Stimulated activated CD4-positive, alpha-beta T cell treated with anti-CD3 and anti-CD28 coated beads, Interleukin-1b, Interleukin-23, amount 100 ng/mL, for 1 hour (primary cell): ENCODE measurements at places on chromosomes 4 and X.

- no peak for DNase-seq
Measured at GRCh38 chr4:154634058-154634457, 21.6 kb upstream of the FGG start.

DNA sequence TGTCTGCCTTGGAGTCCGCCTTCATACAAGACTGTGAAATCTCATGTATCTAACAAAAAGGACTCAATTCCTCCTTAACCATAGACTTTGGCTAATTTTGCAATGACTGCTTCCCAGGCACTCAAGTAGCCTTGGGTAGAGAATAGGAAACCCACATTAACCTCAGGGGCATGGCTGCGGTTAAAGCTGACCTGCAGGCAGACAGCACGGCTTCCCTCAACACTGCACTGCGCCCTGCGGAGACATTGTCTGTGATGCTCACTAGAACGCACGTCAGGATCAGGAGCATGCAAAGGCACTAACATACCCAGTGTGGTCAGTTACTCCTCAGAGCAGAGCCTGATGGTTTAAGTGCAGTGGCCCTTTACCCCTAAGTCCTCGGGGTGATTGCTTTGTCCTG, 10.3 kb upstream of the GPR143 start:
- DNase-seq = no peak

DNA sequence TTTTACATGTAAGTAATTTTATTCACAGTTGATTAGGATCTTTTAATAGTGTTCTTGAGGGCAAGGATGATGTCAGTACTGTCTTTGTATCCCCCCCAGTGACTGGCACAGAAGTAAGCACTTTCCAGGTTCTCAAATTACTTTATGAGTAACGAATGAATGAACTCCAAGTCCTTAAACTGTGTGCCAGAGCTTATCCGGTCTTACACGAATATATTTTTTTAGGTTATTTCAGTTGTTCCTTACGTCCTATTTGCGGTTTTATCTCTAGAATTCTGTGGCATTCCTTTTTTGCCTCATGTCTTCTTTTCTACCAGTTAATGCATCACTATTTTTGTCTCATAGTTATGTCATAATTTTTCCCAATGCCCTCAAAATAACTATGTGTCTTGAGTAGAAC, 106.9 kb upstream of the MID1IP1 start:
- DNase-seq = no peak

DNA sequence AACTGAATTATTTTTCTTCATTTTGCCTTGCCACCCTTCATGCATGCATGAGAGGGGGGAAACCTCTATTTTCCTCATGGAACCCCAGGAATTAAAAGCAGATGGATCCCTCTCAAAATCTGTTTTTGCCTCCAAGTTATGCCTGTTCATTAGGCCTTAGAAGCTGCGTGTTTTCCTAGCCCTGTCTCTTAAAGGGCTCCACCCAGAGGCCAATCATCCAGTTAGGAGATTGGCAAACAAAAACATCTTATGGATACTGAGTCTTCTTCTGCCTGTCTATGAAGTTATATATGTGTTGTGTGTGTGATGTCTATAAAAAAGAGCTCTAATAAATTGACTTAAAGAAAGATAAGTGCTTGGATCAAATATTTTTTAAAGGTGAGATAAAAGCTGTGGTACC, 142.9 kb downstream of the ANAPC10 start:
- DNase-seq = no peak

GRCh38 chrX:129493643-129494042, 29.6 kb downstream of the SMARCA1 start:
- no peak for DNase-seq

DNA sequence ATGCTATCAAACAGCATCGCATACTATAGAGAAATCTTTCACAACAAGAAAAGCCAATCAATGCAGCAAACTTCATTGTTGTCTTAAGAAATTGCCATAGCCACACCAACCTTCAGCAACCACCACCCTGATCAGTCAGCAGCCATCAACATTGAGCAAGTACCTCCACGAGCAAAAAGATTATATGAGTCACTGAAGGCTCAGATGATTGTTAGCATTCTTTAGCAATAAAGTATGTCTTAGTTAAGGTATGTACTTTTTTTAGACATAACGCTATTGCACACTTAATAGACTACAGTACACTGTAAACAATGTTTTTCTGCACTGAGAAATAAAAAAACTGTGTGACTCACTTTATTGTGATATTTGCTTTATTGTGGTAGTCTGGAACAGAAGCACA, 37.8 kb upstream of the FUNDC1 start:
- DNase-seq = no peak

DNA sequence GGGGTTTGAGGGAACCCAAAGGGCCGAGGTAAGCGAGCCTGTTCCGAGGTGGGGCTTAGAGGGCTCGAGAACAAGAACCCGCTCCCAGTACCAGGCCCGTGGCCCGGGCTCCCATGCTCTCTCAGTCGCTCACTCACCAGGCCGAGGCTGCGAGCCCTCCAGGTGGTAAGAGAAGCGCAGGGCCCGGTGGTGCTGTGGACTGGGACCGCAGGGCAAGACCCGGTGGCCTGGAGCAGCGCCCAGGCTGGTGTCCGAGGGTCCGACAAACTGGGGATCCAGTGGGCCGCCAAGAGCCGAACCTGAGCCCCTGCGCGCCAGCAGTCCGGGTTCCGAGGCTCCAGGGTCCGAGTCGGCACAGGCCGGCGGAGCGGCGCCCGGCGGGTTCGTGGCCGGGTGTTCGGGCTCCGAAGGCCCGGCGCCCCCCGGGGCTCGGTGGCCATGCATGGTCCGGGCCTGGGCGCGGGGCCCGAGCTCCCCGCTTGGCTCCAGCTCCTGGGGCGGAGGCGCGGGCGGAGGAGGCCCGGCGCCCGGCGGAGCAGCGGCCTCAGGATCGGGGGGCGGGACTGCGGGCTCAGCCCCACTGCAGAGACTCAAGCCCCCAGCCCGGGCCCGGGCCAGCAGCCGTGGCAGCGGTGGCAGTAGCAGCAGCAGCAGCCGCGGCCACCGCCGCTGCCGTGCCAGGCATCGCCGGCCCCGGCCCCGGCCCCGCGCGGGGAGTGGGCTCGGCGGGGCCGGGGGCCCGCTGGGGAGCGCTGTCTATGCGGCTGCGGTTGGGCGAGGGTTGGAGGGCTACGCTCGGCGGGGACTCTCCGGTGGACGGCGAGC, 833 bp downstream of the FGD1 start:
- no peak for DNase-seq

GRCh38 chrX:26722666-26723428, 506.9 kb downstream of the MAGEB5 start:
- DNase-seq = no peak

- peak; percentile 12 for DNase-seq
Measured at GRCh38 chrX:76279007-76279406, 106.1 kb downstream of the PBDC1 start.

DNA sequence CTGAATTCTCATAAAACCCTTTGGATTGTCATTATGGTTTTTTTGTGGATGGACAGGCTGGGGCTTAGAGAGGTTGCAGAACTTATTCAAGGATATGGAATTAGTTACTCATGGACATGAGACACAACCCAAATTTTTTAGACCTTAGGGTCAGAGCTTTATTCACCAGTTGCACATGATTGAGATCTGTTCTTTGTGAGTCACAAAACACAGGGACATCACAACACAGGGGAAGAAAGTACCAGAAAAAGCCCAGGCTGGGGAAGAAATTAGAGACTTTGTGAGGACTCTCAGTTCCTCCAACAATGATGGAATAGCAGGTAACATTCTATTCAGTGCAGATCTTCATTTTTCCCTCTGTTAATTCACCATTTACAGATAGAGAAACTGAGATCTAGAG, 602.4 kb upstream of the CPEB2 start:
- DNase-seq = no peak

- DNase-seq = no peak
Measured at GRCh38 chrX:136165406-136165805, 18.1 kb downstream of the FHL1 start.

- no peak for DNase-seq
Measured at GRCh38 chr4:160510928-160511327, 1408.0 kb downstream of the RAPGEF2 start.

DNA sequence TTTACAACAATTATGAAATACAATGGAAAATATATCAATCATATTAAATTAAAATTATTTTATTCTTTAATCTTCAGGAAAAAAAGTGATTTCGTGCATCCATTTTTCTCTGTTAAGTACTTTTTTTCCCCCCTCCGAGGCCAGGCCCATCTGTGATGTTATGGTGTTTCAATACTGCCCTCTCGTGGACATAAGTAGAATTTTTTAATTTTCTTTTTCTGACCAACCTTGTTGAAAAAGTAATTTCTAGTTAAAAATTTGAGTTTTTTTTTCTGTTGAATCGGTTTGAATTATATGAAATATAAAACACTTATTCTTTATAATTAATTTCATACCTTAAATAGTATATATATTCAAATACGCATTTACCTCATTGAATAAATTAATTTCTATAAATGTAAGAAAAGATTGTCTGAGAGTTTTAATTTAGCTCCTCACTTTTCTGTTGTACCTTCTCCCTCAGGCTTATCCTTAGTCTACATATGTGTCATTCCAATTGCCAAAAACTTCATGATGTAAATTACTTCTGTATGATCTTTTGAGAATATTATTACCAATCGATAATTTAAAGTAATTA, 175.8 kb upstream of the TECRL start:
- DNase-seq = no peak

DNA sequence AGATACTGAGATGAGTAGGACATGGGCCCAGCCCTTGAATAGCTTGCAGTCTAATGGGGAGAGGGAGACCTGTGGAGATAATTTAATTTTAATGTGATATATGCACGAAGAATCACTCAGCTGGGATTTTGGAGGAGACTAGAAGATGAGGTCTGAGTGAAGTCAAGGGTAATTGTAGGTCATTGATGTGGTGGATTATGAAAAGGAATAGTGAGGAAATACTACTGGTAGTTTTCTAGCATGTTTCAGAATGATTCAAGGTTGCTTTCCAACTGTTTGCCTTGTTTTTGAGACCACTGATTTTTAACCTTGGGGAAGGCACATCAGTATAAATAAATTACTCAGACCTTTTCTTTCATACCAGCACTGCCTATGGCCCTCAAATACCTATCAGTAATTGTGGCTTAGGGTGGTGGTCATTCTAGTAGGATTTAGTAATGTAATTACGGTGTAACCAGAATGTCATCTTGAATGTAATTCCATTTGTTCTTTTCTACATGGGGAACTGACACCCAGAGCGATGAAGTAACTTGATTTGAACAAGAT, 25.6 kb downstream of the PTTG2 start:
- DNase-seq = no peak

GRCh38 chr4:57068237-57068981, 41.8 kb downstream of the IGFBP7 start:
- no peak for DNase-seq
